ENCODE measurements at places on chromosomes 2 and 18.

DNA sequence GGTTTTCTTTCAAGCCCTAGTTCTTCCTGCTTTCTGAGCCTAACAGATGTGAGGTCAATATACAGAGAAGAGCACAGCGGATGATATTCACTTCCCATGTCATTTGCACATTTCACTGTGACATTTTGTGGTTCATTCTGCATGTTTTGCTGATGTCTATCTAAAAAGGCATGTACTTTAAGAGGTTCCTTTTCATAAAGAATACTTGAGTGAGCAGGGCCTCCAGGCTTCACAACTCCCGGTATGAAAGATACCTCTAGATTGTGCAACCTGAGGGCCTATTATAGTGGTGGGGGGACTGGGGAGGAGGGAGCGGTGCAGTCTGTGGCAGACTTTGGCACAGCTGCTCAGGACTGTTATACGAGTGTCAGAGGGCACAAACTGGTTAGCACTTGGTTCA, 54.6 kb downstream of the CPO start:
- no peak for DNase-seq

- no peak for DNase-seq
Measured at GRCh38 chr2:30270166-30270565, 38.8 kb downstream of the LBH start.

- no peak for DNase-seq
Measured at GRCh38 chr2:170162271-170162632, 15.7 kb upstream of the MYO3B start.

DNA sequence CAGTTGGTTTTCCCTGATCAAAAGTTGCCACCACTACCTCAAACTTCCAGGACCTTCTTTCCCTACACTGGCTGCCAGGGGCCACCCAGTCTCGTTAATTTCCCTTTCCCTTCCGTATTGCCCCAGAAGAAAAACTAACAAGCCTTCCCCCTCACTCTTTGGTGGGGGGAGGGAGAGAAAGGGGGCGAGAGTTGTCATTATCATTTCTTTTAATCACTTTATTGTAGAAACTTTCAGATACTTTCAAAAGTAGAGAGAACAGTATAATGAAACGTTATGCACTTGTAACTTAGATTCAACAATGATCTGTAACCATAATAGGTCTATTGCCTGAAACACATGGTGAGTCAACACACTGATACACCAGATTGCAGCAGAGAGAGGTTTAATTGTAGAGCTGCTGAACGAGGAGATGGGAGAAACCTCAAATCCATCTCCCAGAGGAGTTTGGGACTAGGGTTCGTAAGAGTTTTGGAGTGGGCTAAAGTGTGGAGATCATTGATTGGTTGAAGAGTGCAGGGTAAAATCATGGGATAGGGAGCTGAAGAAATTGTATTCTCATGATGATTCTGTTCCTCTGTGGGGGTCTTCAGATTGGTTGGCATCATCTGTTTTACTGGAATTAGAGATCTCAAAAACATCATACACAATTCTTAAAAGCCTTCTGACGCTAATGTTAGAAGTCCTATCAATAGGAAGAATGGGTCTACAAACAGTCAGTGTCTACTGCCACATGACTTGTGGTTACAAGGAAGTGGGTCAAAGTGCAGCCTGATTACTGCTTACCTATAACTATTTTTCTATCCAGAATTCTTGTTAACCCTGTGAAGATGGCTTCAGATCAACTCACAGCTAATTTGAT, 2.6 kb upstream of the RNF149 start:
- no peak for DNase-seq

- DNase-seq, result no peak
Measured at GRCh38 chr2:173986805-173987204, 21.6 kb upstream of the SP3 start.

- DNase-seq, result no peak
Measured at GRCh38 chr2:229235131-229235914, 35.8 kb downstream of the PID1 start.

DNA sequence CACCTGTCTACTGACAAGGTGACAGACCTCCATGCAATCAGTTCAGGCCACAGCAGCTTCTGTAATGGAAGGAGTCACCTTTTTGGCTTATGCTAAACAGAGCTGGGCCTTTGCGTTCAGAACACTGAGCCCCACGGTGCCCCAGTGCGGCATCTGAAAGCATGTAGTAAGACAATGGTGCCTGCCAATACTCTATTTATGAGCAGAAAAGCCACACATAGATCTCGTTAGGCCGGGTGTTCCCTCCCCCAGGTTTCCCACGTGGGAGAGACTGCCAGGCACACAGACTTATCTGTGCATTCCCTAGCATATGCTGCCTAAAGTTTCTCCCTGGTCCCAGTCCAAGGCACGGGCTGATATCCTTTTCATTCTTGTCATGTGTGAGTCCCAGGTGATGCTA, 150.9 kb downstream of the ACTR3 start:
- peak; percentile 46 for DNase-seq

GRCh38 chr2:84388133-84388532, 70.9 kb downstream of the SUCLG1 start:
- no peak for DNase-seq

- DNase-seq, result no peak
Measured at GRCh38 chr2:23639406-23639982, 254.5 kb downstream of the KLHL29 start.
